Activated CD4-positive, alpha-beta T cell treated with anti-CD3 and anti-CD28 coated beads, Interleukin-2, amount 50 U/mL, for 1 hour (primary cell): ENCODE measurements at places on chromosomes 3 and 15.

DNA sequence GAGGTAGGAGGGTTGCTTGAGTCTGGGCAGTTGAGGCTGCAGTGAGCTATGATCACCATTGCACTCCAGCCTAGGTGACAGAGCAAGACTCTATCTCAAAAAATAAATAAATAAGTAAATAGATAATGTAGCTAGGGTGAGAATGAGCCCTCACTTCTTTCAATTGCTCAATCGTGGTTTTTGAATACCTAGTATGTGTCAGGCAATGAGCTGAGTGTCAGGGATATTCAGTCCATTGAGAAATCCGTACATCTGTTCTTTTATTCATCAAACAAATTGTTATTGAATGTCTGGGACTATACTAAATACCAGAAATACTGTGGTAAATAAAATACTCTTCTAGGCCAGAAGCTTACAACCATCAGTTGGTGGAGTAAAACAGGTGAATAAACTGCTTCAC lies 6.2 kb upstream of the ZNF148 start:
- no peak for DNase-seq

GRCh38 chr3:69658514-69659140 lies 80.6 kb upstream of the MITF start:
- no peak for DNase-seq

DNA sequence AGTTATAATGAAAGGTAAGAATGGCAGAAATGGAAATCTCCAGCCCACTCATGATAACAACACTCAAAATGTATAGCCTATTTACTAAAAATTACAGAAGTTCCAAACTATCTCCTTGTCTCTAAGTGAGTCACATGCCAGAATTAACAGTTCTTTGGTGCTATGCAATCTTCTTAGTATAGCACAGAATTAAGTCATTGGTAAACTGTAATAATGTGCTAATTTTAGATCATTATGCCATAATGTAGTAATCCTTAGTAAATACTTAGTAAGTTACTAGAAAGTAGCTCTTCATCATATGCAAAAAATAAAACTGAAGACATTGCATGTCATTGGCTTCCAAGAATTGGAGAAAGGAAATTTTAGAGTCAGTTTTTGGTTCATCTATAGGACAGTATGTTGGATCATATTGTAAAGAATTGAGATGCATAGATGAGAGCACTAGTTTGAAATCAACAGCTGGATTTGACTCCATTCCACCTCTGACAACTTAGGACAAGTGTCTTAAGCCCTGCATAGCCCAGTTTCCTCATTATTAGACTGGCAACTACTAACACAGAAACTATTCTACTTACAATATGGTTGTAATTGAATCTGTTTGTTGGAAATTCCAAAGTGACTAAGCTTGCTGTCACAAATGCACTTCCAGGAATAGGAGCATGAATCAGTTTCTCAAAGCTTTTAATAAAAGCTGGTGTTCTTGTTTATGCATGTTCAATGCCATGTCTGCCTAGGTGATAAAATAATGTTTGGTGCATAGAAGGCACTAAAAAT lies 40.1 kb upstream of the CD47 start:
- DNase-seq = no peak

DNA sequence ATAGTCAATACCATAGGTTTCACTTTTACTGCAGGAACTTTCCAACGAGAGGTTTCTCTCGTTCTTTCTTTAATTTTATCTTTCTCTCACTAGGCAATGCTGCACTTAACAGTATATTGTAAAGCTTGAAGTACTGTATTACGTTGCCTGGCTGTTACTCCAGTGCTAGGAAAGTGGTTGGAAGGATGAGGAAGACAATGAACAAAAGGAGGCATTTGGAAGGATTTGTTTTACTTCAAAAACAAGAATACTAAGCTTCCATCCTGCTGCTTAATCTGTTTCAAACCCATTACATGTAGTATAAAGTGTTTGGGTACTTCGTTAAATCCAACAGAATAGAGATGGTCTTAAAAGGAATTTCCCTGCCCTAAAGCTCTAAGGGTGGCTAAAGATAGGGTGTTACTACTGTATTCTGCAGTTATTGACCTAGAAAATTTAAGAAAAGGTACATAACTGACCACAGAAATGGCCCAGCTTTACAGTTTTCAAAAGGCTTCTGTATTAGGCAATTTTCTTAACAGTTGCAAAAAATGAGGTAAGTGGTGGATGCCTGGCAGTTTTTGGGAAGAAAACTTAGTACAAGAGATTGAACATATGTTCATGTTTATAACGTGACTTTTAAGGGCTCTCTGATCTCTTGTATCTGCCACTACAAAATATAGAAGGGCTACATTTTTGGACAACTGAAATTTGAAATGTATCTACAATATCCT lies 785 bp upstream of the IFT57 start:
- DNase-seq = no peak

DNA sequence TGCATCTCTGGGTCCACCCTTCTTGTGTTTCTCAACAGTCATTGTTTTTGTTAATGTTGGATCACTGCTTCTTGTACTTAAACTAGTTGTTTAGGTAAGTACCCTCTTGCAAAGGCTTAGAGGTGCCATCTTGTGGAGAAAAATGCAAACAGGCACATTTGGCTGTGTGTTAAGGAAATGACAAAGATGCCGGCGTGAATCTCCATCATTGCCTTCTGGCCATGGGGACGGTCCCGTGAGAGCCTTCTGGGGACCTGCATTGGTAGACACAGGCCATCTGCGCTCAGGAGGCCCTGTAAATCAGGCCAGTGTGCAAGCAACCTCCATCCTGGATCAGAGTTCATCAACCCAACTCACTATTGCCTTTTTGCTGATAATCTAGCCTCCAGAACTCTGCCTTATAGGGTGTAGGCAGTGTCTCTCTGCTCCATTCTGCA lies 158.6 kb upstream of the NR2E3 start:
- DNase-seq = no peak

GRCh38 chr15:73959012-73959581 lies 32.8 kb downstream of the LOXL1 start:
- DNase-seq = peak; percentile 27

DNA sequence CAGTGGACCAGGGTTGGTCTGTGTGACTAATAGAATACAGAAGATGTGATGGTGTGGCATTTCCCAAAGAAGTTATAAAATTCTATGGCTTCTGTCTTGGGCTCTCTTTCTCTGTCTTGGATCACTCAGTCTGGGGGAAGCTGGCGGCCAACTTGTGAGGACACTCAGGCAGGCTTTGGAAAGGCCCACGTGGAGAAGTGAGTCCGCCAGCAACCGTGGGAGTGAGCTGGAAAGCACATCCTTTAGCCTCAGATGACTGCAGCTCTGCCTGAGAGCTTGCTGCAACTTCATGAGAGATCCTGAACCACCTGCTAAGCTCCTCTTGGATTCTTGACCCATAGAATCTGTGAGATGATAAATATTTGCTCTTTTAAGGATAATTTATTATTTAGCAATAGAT lies 72.0 kb upstream of the RASGRP1 start:
- no peak for DNase-seq

DNA sequence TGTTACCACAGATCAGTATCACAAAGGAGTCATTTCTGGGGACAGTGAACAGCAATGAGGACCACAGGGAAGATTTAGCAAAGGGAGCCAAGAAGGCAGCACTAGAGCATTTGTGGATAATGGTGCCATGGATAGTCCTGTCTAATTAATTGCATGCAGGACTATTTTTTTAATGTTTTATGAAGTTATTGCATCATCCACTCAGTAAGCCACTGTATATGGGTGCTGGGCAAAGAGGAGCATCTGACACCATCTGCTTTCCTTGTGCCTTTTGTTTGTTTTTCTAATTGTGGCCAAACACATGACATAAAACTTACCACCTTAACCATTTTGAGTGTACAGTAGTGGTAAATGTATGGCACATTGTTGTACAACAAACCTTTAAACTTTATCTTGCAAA lies 301.1 kb upstream of the LRRFIP2 start:
- no peak for DNase-seq

DNA sequence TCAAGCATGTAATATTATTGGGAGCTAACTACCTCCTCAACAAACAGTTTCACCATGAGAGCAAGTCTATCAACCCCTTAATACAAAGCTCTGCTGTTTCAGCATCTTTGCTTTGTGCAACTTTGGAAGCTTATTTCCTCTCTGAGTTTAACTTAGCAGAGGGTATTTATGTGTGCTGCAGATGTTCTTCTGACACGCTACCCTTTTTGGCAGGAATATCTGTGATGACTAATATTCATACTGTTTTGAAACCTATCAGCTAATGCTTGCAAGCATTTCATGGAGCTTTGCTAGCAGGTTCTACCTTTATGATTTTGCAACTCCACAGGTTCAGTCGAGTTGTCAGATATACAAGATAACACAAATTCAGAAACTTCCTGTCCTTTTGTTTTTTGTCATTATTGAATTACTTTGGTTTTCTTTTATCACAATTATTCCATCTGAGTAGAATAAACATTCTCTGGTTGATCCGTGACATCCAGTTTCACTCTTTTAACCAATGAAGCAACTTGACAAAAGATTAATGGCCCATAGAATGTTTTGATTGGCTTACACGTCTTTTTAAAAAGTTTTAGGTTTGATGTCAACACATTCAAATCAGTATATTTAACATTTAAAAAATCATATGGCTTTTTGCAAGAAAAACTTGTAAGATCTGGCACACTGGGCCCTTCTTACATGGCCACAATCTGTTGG lies 1.7 kb upstream of the SLC9A9 start:
- DNase-seq = no peak

DNA sequence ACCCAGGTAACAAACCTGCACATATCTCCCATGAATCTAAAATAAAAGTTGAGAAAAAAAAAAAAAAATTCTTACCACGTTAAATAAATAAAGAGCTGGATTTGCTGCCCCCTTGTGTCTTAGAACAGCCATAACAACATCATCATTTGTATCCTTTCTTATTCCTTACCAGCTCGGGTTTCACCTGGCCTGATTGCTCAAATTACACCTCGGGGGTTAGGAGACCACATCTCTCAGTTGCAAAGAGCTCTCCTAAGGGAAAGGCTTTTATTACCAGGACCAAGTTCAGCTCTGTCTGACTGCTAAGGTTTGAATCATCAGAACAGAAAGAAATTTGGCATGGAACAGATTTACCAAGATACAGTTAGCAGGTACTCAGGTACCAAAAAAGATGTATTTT lies 25.8 kb upstream of the RPL39L start:
- DNase-seq = peak; percentile 11

DNA sequence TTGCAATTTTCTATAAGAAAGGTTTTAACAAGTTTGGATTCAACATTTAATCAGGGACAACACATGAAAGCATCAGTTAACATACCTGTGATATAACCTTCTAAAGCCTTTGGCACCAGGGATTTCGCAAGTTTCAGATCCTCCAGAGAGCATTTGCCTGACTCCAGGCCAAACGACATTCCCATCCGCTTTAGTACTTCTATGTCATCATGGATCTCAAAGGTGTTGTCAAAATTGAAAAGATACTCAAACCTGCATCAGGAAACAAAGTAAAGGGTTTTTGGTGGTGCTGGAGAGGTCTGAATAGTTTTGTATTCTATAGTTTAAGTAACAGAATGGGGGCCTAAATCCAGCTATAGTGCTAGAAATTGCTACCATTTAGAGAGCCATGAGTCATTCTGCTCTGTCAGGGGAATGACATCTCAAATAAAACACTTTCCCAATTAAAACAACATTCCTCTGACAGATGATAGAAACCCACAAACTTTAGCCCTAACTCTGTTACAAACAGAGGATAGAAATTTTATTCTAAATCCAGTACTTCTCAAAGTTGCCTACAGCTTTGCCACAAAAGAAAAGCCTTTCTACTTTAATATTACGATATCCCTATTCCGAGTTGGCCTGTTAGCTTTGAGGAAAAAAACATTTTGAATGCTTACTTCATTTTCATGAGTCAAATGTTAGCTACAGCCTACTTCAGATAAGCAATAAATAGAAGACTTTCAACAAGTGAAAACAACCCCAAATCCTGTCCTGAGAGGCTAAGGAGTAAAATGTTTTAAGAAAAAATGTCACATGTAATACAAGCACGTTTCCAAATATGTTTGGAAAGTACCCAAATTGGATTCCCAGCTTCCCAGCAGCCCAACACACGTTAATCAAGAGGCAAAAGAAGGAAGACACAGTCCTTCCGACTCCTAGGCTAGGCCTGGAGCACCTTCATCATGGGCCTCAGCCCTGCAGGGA lies 83.4 kb downstream of the ATP1B3 start:
- DNase-seq = no peak

DNA sequence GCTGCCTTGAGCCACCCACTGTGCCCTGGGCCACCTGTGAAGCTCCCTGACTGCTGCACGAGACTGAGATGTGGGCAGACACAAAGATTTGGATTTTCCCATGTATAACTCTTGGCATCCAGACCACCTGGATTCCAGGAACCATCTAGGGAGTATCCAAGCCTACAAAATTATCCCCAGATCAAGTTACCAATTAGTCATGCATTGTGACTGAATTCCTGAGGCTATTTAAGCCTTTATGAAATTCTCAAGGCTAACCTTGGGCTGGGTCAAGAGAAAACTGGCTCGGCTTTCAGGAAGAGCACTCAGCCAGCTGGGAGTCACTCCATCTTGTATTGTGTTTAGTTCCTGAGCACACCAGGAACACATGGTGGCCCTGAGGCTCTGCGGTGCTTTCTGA lies 13.3 kb upstream of the ATP13A5 start:
- no peak for DNase-seq

GRCh38 chr3:67642734-67643133 lies 11.7 kb downstream of the SUCLG2 start:
- DNase-seq = no peak

- no peak for DNase-seq
These were observed 306.3 kb downstream of the ZPLD1 start for GRCh38 chr3:102741105-102741504.

DNA sequence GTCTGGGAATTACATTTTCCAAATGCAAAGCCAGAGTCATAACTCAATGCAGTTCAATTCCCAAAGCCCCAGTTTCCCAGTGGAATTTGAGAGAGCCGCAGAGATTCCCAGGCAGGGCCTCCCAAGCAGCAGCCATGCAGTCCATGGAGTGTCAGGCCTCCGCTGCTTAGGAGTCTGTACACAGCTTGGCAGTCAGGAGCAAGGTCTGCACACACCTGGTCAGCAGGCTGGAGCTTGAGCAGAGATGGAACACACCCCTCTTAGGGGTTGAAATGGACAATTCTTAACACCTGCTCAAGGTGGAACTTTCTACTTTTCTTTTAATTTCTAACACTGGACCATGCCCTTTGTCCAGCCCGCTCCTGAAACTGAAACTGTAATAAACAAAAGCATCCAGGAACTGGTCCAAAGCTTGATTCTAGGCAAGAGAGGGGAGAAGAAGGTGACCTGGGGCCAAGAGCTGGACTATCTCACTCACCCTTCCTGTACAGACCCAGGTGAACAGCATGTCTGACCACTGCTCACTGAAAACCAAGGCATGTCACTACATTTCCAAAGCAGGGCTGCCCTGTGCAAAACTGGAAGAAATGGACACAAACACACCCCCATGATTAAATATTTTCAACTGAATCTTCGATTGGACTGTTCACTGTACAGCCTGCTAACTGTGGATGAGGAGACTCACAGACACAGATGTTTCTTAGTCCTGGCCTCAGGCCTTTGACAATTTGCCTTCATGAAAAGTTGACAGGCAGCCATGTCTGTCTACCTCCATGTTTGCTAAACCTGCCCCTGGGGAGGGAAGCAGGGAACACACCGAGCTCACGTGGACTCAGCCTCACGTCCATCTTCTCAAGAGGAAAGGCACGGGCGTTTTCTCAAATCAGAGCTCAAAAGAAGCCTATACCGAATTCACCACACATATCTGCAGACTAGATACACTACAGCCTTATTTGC lies 48.6 kb upstream of the DUSP7 start:
- DNase-seq = no peak
